ENCODE measurements at places on chromosomes 6 and 20.

- DNase-seq: no peak
Measured at GRCh38 chr6:60643870-60644269, 1642.2 kb downstream of the KHDRBS2 start.

DNA sequence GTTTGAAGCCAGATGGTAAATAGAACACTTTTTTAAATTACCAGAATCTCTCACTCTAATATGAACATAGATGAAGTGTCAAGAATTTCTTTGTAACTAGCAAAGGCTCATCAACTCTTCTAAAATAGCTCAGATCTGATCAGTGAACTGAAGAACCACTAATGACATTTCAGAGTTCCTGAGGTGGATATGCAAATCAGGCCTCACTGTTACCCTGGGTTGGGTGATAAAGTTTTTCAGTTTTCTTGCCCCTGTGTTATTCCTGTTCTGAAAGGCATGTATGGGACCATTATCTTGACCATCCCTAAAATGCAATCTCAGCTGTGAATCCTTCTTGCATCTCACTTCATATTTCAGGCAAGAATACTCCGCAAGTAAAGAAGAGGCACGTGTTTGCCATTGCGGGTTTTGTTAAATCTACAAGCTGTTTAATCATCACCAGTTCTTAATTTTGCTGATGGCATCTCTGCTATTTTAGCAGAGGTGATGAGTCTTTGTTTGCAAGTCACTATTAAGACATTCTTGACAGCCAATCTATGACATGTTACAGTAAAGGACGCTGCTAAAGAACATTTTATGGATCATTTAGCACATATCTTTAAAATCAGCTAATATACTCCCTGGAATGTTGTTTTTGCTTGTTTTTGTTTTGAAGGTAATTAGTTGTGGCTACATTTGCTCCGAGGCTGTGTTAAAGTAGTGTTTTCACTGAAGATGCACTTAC lies 47.9 kb downstream of the KHDC1L start:
- no peak for DNase-seq

DNA sequence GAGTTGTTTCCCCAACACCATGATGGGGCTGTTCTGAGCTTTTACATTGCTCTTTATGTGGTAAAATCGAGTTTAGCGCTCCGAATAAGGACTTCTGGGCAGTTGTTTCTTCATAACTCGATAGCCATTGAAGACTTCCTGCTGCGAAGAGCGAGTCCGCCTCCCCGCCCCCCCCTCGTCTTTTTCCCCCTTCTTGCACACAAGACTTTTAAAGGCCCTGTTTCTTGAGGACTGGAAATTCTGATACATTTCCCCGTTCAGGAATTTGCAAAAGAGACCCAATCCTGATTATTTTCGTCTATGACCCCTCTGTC lies 1.5 kb upstream of the CITED2 start:
- no peak for DNase-seq

GRCh38 chr6:148426317-148426977 lies 83.8 kb downstream of the SASH1 start:
- no peak for DNase-seq

DNA sequence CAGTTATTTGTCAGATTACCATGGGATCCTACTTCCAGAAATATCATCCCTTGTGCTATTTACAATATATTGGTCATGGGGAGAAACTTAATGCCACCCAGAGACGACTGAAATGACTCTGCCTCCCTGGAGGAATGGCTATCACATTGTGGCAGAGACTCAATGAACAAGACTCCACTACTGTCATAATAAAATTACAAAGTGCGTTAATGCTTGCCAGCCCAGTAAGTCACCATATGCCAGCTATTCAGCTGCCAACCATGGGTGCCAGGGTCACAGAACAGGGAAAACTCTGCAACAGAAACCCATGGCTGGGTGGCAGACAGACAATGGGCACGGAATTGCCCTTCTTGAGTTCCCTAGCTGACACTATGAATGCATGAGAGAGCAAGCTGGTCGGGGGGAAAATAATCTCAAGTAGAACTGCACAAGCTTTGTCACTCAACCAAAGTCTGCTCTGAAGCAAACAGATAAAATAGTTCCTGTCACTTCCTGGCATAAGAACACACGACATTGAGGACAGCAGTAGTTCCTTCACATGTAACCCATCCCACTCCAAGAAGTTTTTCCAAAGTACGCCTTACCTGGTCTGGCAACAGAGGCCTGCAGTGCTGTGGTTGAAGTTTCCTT lies 32.1 kb downstream of the TP53INP2 start:
- no peak for DNase-seq

DNA sequence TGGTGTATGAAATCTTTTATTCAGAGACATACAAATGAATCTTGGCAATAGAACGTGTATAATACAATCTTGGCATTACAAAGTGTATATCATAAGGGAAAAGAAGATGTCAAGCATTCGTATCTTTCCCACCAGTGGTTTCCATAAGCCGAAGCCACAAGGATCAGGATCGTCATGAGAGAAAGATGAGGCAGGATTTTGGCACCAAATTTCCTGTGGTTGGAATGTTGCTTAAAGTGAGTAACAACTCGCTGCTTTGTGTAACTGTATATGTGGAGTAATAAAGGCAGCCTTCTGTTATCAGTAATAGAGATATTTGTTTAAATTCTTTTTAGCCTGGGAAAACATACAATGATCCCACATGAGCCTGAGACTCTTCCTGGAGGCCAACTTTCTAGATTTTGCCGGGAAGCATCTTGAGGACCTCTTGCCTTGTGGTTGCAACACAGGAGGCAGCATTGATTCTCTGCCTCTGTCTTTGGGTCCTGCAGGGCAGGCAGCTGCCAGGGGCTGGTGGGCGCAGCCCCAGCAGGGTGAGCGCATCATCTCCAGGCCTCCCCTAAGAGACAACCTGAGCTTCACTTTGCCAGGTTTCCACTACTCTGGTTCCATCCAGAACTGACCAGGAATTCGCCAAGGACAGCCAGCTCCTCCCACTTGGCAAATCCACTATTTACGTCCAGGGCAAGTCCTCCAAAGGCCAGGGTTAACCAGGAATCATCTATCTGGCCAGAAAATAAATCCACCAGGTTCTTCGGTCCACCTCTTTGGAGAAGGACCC lies 230.9 kb upstream of the SULF2 start:
- no peak for DNase-seq

DNA sequence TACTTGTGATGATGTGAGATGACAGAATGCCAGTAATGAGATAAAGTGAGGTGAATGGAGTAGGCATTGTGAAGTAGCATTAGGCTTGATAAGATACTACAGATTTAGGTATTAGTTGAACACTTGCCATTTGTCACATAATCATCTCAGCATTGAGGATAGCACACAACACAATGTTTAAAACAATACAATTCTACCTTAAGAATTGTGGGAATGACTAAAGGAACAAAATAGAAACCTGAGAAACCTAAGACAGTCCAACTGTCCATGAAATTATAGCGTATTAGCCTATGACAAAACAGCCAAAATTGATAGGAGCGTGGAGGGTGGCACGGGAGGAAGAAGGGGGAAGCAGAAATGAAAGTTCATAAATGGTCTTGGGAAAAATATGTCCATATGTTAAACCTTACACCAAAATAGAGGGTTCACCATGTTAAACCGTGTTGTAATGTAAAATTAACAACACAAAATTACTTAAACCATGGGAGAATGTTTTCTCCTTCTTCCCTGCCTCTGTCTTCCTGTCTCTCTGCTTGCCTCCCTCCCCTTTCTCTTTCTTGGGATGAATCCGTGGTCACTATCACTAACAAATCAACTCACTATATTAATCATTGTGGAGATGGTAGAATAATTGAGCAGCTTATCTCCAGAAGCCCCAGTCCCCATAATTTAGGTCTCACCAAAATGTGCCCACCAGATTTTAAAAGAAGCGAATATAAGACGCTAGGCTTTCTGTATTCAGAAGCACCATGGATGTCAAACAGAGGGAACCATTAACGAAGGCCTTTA lies 33.0 kb upstream of the HFE start:
- no peak for DNase-seq

- no peak for DNase-seq
Measured at GRCh38 chr20:57666106-57666833, 43.5 kb downstream of the PMEPA1 start.

DNA sequence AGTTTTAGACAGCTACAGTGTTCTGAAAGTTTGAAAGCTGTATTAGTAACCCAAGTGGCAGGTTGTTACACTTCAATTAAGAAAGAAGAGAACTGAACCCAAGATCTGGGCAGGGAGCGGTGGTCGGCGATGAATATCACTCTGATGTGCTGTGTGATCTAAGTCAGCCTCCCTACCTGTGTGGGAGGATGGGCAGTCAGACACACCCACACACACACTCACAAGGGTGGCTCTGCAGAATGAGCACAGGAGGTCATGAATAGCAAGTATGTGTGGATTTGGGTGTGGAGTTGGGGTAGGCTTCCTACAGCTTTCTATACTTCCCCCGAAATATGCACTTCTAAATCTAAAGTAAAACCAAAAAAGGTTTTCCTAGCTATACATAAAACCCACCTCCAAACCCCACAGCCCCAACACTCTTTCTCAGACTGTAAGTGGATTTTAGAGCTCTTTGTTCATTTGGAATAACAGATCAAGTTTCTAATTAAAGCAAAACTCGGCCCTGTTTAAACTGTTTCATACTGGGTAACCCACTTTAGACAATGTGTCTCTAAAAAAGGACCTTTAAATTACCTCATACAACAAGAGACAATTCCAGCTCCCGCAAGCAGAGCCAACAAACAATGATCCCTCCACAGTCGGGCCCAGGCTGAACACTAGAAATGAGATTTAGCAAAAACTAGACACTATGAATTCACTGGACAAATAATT lies 19.4 kb downstream of the TNFRSF21 start:
- no peak for DNase-seq

GRCh38 chr20:62143081-62143956 lies at the start of the genes PSMA7 and SS18L1:
PSMA7 (minus strand) TSS chr20:62143394; CDS start chr20:62143303, 91 bp downstream.
SS18L1 (plus strand) TSS chr20:62143769; CDS start chr20:62143821, 52 bp downstream.
- peak; percentile 82 for DNase-seq

DNA sequence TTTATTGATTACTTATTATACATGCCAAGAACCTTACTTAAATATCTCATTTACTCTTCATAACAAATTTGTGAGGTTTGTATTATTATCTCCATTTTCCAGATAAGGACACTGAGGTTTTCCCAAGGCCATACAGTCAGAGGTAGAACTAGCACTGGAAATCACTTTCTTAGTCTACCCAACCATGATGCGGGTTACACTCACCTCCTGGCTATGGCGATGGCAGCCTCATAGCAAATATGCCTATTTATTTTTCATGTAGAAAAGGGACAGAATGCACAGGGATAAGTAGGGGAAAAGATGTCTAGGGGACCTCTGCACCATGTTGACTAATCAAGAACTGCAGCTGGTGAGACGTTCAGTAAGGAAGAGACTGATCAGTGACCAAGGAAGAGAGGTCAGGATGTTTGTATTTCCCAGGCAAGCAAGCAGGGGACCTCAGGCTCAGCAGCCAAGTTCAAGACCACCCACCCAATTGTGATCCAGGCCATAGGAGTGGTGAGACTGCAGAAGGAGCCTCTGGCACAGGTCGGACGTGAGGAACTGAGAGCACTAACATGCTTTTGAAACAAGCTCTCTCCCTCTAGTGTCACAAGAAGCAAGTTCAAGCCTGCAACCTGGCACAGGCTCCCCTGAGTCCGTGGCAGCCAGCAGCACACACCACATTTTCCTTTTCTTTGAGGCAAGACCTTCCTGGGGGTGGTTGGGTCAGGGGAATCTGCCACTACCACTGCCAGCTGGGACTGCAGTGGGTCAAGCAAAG lies 97.8 kb downstream of the GMPR start:
- DNase-seq: no peak

DNA sequence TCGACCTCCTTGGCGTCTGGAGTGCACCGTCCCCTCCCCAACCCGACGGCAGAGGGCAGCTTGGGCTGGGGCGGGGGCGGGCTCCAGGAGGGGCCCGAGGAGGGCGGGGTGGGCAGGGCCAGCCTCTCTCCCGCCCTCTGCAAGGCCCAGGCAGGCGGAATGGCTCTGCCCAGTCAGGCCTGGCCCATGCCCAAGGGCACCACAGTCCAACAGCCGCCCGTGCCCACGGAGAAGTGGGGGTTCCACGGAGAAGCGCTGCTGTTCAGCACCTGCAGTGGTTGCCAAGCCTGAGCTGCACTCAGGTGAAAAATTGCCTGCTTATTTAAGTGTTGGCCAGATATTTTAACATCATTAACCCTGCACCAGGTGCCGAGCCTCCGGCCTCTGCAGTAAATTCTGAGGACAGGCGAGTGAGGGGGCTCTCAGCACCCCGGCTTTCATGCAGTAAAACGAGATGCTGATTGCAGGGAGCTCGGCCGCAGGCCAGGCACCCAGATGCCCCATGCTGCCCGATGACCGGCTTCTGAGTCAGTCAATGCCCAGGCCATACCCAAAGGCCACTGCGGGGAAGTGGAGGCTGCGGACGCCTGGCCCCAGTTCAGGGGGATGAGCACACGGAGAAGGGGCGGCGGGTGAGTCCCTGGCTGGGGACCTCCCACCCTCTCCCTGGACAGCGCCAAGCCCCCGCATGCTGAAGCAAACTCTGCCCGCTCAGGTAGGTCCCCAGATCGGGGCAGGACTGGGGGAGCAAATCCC lies at the start of gene SRMS:
SRMS (minus strand) TSS at position 25 of the 756 bp plus-strand sequence. CDS start 286 bp downstream, outside the sequence.
- no peak for DNase-seq

- DNase-seq: no peak
Measured at GRCh38 chr6:169709293-169709692, 7.4 kb downstream of the C6orf120 start.

- DNase-seq: no peak
Measured at GRCh38 chr6:134878136-134878535, 71.8 kb downstream of the ALDH8A1 start.

- no peak for DNase-seq
Measured at GRCh38 chr6:112305795-112306564, 41.1 kb upstream of the RFPL4B start.

GRCh38 chr6:111709201-111709600 lies 103.5 kb upstream of the TRAF3IP2 start:
- no peak for DNase-seq

DNA sequence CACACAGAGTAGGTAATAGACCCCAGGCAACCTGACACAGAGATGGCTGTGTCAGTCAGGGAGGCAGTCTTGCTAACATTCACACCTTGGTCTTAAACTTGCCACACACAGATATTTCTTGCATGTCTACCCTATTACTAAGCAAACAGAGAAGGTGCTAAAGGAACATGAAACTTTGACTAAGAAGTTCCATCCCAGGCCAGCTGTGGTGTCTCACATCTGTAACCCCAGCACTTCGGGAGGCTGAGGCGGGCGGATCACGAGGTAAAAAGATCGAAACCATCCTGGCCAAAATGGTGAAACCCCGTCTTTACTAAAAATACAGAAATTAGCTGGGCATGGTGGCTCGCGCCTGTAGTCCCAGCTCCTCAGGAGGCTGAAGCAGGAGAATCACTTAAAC lies 222.4 kb upstream of the JARID2 start:
- DNase-seq: peak; percentile 11

DNA sequence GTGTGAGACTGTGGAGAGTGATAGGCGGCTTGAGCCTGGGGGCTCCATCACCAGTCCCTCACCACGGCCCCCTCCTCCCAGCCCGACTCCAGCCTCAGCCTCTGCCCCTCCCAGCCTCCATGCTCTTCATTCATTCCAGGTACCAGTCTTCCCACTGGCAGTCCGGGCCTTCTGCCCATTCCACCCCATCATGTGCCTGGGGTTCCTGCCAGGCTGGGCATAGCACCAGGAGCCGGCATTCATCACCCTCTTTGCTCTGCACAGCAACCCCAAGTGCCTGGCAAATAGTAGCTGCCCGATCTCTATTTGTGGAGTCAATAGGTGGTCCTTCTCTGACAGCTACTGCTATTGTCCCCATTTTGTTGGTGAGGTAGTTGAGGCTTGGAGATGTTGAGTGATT lies 39.6 kb upstream of the GTSF1L start:
- DNase-seq: no peak

GRCh38 chr6:21565431-21565830 lies 28.1 kb upstream of the SOX4 start:
- DNase-seq: no peak
